Adrenal gland (tissue), 19 donors: ENCODE measurements at places on chromosomes 7 and 10.

DNA sequence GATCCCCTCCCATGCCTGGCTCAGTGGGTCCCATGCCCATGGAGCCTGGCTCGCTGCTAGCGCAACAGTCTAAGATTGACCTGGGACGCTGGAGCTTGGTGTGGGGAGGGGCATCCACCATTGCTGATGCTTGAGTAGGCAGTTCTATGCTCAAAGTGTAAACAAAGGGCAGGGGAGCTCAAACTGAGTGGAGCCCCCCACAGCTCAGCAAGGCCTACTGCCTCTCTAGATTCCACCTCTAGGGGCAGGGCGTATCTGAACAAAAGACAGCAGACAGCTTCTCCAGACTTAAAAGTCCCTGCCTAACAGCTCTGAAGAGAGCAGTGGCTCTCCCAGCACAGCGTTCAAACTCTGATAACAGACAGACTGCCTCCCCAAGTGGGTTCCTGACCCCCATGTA lies 31.2 kb upstream of the FFAR4 start:
- no peak for DNase-seq

- peak; percentile 80 for DNase-seq
These were observed 31.3 kb upstream of the ZNRF2 start for GRCh38 chr7:30252885-30253795.

- DNase-seq, result no peak
These were observed 44.6 kb downstream of the BMS1 start for GRCh38 chr10:42827201-42827600.

DNA sequence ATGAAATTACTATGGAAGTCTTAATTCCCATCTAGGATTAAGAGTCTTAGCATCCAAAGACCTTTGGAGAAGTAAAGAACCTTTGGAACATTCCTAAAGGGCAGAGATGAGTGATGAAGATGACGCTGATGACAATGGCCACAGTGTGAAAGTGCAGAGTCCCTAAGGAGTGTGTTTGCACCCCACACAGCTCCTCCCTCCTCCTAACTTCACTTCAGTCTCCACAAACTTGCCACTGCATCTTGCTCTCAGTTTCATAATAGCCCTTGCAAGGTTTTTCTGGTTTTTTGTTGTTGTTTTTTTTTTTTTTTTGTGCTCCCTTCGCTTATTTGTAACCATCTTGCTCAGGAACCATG lies 117.5 kb upstream of the ANLN start:
- DNase-seq, result no peak

- no peak for DNase-seq
These were observed 300.0 kb downstream of the PLXNA4 start for GRCh38 chr7:132276234-132276630.

GRCh38 chr7:112120696-112121217 lies 85.4 kb downstream of the DOCK4 start:
- no peak for DNase-seq

DNA sequence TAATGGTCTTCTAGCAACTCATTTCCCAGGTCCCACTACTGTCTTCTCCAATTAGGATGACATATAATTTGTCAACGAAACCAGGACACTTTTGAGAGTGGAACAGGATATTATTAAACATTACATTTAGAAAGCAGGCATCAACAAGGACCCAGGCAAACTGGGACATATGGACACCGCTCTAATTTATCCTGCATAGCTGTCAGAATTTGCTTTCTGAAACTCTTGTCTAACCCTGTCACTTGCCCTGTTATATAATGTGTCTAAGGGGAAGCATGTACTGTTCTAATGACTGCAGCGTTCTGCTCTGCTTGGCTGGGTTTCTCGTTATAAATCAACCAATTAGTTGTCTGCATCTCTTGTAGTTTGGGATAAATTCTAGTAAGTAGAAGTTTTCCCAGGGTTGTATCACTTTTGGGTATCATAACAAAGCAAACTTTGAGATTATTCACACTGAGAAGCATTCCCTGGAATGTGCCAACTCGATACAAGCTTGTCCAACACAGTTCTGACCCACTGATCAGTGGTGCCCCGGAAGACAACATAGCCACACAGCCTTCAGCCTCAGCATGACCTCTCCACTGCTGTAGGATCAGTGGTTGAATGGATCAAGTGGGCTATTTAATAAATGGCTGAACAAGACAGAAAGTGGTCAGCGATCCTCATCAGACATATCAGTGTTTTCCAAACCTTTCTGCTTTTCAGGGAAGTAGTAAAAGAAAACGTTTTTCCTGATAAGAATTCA lies 228.1 kb downstream of the KIF20B start:
- DNase-seq, result no peak

DNA sequence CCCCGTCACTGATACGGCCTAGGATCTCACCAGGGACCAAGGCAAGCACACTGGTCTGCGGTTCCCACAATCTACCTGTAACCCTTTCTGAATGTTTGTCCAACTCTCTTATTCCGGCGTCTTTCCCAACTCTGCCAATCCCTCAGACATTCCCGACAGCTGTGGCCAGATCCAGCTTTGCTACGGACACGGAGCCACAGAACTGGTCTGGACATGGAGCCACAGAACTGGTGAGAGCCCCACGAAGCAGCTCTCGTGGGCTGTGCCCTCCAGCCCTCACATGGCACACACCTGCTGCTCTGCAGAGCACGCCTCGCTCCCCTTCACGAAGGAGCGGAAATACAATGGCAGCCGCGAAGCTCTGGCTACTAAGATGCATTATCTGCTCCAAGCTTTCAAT lies 376.8 kb downstream of the DNAJB6 start:
- DNase-seq, result no peak

GRCh38 chr7:90172624-90173023 lies 18.4 kb downstream of the STEAP1 start:
- no peak for DNase-seq

GRCh38 chr7:116785843-116786242 lies 76.5 kb upstream of the CAPZA2 start:
- no peak for DNase-seq

DNA sequence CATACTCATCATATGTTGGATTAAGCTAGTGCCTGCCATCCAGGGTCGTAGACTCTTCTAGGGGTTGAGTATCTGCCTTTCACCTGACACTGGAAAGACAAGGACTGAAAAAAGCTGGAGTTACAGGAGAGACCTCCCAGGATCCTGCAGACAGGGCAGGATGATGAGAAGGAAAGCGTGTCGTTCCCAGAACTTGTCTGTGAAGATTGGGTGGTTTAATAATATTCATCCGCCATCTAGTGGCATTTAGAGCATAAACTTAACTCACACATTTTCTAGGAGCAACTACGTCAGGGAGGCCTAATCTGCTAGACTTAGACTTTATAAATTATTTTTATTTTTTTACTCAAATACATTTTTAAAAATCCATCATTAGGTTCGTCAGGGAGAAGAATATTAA lies 59.6 kb downstream of the ADRB1 start:
- DNase-seq, result no peak

GRCh38 chr10:17003651-17004286 lies 125.8 kb downstream of the CUBN start:
- DNase-seq, result no peak

- DNase-seq, result no peak
These were observed 196.6 kb upstream of the PLPP4 start for GRCh38 chr10:120260456-120260855.

DNA sequence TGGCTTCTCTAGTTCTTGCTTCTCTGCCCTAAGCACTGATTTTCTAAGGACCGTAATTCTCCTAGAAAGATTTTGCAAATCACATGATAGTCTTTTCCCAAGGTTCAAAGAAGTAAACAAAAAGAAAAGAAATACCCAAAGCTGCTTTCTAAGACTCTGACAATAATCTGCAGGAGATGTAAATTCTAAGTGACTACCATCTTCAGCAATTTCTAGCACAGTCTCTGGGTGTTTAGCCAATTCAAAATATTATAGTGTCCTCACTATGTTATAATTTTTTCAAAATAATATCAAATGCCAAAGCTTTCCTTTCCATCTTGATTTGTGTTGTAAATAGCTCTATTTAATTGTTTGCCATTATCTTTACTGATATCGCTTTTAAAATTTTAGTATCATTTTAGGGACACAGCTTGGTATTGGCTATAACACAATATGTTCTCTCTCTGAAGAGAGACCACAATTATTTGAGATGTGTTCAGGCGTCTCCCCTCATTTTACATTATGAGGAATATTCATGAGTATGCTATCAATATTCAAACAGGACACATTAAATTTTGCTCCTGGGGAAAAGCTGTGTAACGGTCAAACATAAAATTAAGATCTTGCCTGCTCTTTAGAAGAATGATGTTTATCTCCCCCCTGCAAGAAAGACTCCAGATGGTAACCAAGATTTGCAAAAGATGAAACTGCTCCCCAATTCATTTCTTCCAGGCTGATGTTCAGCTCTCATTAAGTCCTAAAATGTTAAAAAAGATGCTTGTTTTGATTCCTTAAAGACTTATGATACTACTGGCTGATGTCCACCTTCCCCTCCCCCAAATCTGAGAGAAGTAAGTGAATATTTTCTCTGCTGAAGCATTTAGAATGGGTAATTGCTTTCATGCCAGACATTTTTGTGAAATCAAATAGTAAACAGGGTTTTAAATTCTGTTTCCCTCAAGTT lies 191.9 kb upstream of the WDR11 start:
- DNase-seq, result no peak

DNA sequence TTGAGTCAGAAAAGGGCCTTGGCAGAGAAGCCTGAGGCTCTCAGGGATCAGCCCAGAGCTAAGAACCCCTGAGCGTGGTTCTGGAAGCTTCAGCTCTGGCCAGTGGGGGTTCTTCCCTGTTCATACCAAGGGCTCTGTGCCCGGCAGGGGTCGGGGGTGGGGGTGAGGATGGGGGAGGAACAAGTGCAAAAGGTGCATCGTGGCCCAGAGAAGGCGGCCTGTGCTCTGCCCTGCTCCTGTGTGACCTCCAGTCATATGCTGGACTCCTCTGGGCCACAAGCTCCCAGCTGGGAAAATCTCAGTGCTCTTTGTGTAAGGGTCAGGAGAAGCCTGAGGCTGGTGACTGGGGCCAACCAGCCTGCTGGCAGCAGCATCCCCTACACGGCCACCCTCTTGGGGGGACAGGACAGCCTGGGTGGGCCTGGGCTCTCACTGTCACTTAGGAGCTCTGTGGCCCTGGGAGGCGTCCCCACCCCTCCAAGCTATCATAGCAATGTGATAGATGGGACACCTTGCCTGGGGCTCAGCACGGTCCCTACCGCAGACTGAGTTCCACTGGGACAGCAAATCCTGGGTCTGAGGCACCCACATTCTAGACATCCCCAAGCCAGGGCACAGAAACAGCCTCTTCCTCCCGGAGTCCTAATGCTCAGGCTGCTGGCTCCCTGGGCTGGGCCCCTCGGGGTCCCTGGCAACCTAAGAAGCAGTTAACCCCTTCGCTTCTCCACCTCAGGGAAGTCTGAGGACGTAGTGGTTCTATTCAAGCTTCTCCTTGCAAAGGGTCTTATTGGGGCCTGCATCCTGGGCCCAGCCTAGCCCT lies 2.5 kb downstream of the MMRN2 start:
- no peak for DNase-seq

DNA sequence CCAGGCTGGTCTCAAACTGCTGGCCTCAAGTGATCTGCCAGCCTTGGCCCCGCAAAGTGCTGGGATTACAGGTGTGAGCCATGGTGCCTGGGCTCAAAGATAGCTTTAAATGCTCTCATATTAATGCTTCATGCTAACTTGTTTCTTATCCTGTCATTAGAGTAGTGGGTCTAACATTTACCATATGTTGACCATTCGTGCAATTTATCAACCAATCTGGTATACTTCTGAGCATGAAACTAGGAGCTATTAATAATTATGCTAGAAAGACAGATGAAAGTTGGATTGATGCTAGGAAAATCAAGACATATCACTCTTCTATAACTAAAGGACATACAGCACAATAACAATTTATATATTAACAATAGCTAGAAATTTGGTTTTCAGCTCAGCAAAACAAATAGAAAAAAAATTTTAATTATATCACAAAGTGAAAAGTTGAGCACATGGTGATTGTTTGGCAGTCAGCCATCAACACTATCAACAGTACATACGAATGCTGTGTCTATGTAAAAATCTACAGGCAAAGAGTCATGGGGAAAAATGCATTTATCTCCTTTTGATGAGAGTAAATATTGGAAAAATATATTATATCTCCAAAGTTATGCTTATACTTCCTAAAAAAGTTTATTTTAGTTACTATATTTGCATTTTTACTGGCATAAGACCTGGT lies 112.1 kb upstream of the ABCB5 start:
- no peak for DNase-seq

DNA sequence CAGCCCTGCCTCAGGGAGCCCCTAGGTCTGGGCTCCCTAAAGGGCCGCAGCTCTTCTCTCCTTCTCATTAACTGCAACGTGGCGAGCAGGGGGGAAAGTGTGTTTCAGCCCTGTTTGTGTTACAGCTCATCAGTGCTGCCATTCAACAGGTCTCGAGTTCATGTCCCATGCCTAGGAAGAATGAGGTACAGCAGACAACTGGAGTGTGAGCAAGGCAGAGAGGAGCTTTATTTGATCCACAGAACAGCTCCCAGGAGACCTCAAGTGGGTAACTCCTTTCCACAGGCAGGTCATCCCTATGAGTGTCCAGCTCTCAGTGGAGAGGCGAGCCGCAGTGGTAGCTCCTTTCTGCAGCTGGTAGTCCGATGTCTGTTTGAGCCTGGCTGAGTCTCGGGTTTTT lies 313.1 kb downstream of the AUTS2 start:
- DNase-seq, result no peak

DNA sequence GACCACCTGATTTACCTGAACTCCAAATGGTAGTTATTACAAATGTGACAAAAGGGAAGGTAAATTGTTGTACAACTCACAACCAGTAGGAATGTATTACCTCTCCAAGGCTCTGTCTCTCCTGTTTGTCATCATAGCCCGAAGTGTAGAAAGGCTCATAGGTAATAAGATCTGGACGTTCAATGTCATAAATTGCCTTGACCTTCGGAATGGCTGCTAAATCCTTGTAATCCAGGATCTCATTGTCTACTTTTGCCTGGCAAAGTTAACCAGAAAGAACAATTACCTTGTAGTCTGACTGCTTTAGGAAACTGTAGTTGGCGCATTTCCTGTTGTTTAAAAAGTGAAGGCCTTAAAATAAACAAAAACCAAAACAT lies 68.6 kb upstream of the AFAP1L2 start:
- DNase-seq, result no peak

- DNase-seq, result no peak
These were observed 84.8 kb downstream of the ETV1 start for GRCh38 chr7:13904689-13905088.

GRCh38 chr7:35648367-35648766 lies 46.6 kb downstream of the HERPUD2 start:
- DNase-seq, result peak; percentile 20

- no peak for DNase-seq
These were observed 9.7 kb upstream of the CALU start for GRCh38 chr7:128729494-128729893.

DNA sequence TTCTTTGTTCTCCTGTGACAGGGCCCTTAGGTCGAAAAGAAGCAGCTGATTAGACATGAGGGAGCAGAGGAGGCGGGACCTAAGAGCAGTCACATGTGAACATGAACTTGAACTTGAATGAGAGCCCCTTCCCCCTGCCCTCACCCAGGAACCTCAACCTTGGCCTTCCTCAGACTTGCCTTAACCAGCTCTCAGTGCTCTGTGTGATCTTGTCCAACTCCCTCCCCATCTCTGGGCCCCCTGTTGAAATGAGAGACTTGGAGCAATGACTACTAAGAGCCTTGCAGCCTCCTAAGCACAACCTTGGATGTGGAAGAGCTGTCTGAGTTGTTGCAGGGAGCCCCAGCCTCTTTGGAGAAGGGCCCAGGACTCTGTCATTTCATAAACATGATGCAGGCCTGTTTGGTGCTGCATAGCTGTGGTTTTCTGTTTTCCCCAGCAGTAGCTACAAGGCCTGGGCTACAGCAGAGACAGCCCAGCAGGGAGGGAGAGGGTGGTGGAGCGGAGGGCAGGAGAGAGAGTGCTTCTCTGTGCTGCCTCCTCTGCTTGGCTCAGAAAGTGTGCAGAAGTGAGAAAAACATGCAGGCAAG lies 123.9 kb upstream of the ZMIZ1 start:
- peak; percentile 81 for DNase-seq
